A549 treated with DMSO at 1 μM for 4 hours (cell line): ENCODE measurements at places on chromosomes 5 and 9. TPM values are rescaled to one million over a fixed set of nuclear protein-coding genes. Genes with fewer than 3 reads are reported as not detected.

Gene SLC23A1
- 1.0 to 1.5 TPM (median 1.1 TPM) in 5 replicates for total RNA-seq

Gene LCN15
- not detected in 5 replicates for total RNA-seq

Gene TESK1
- 22.2 to 26.3 TPM (median 22.7 TPM) in 5 replicates for total RNA-seq

Gene WWC1
- total RNA-seq, result 77.3 to 112 TPM (median 95.8 TPM) in 5 replicates

Gene EPB41L4B
- 5.9 to 11.0 TPM (median 10.0 TPM) in 5 replicates for total RNA-seq

Gene TLN1
- 104 to 127 TPM (median 121 TPM) in 5 replicates for total RNA-seq

Gene PTGER4
- 0.69 to 0.94 TPM (median 0.80 TPM) in 5 replicates for total RNA-seq

Gene MARCOL
- total RNA-seq, result not detected in 5 replicates

Gene MOB3B
- total RNA-seq, result 6.9 to 9.4 TPM (median 7.9 TPM) in 5 replicates

Gene HSD17B4
- 49.4 to 63.3 TPM (median 61.6 TPM) in 5 replicates for total RNA-seq

Gene FYB1
- total RNA-seq, result 12.9 to 18.3 TPM (median 17.1 TPM) in 5 replicates

Gene BTNL8
- not detected in 5 replicates for total RNA-seq

Gene CLTB
- 73.1 to 113 TPM (median 98.3 TPM) in 5 replicates for total RNA-seq

Gene DPYSL3
- 17.5 to 21.1 TPM (median 17.5 TPM) in 5 replicates for total RNA-seq

Gene PCDHA13
- total RNA-seq, result 0.03 to 0.11 TPM (median 0.05 TPM) in 5 replicates

Gene HARS2
- total RNA-seq, result 36.5 to 41.0 TPM (median 39.5 TPM) in 5 replicates

Gene SLC34A3
- 0.07 to 0.14 TPM (median 0.11 TPM) in 4 of 5 replicates, not detected in the other for total RNA-seq

Gene PCDHGA8
- total RNA-seq, result 0.02 to 0.03 TPM (median 0.02 TPM) in 3 of 5 replicates, not detected in the others

Gene PPP3R2
- not detected in 5 replicates for total RNA-seq

Gene CDH6
- 0.10 to 0.42 TPM (median 0.20 TPM) in 5 replicates for total RNA-seq

Gene HMCN2
- 0.03 to 0.17 TPM (median 0.09 TPM) in 3 of 5 replicates, not detected in the others for total RNA-seq

Gene APBA1
- total RNA-seq, result 0.17 to 0.47 TPM (median 0.27 TPM) in 5 replicates

Gene COL23A1
- not detected in 5 replicates for total RNA-seq

Gene CER1
- total RNA-seq, result not detected in 5 replicates

Gene SLC6A19
- not detected in 5 replicates for total RNA-seq

Gene NME5
- not detected in 5 replicates for total RNA-seq

Gene HTR4
- not detected in 5 replicates for total RNA-seq

Gene IL7R
- total RNA-seq, result 0.36 to 1.0 TPM (median 0.70 TPM) in 5 replicates

Gene LCN10
- not detected in 5 replicates for total RNA-seq

Gene SMIM33
- not detected in 5 replicates for total RNA-seq

Gene RASGEF1C
- total RNA-seq, result 0.07 to 0.18 TPM (median 0.14 TPM) in 4 of 5 replicates, not detected in the other

Gene CMYA5
- total RNA-seq, result 0.07 to 0.17 TPM (median 0.13 TPM) in 5 replicates

Gene ARID3C
- total RNA-seq, result 0.10 to 0.28 TPM (median 0.22 TPM) in 5 replicates

Gene ZNF658
- total RNA-seq, result 2.0 to 2.4 TPM (median 2.2 TPM) in 5 replicates

Gene F2R
- 36.5 to 60.6 TPM (median 56.1 TPM) in 5 replicates for total RNA-seq

Gene PCDHB16
- 0.04 to 0.19 TPM (median 0.06 TPM) in 5 replicates for total RNA-seq
